Spleen (tissue), 13 donors: ENCODE measurements at places on chromosomes 7 and 10. TPM values are rescaled to one million over a fixed set of nuclear protein-coding genes. Genes with fewer than 3 reads are reported as not detected.

DNA sequence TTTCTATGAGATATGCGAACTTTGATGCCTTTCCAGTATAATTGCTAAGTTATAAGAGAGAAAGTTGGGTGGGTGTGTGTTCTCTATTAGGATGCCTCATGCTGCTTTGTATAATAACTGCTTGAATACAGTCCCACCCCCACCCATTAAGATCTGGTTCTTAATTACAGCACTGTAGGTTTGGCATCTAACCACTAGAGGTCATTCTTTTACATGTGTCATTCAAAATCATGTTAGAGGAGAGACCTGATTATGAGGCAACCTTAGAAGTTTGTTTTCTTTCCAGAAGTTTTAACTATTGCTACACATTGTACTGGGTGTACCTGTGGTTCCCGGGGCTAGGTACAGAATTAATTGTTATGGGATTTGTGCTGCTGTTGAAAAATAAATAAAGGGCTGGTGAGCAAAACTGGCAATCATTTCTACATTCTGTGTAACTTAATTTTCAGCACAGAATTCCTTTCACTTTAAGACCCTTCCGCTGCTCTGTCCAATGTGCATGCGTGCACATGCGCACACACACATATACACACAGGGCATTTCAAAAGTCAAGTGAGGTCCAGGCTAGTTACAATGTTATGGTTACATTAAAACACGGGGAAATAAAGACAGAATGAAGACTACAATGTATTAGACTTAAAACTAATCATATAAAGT lies 1156.3 kb downstream of the SORCS3 start:
- DNase-seq = no peak

Gene IKZF1
- total RNA-seq = 321 TPM

- DNase-seq = no peak
Observed at GRCh38 chr7:128666200-128666599, 5.9 kb upstream of the GARIN1A start.

DNA sequence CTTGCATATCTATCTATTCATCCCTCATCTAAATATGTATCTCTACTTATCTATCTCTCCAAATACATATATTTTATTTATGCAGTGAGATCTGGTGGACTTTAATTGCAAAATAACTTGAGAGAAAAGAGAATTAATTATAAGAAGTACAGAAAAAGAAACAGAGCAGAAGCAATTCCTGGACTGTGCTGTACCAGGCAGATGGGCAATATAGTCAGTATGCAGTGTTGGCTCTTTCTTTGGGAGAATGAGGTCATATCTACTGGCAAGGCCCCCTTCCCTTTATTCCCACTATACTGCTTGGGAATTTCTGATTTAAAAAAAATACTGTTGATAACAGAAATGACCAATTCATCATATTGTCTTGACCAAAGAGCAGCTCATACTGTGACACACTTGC lies 49.0 kb upstream of the TOMM7 start:
- no peak for DNase-seq

DNA sequence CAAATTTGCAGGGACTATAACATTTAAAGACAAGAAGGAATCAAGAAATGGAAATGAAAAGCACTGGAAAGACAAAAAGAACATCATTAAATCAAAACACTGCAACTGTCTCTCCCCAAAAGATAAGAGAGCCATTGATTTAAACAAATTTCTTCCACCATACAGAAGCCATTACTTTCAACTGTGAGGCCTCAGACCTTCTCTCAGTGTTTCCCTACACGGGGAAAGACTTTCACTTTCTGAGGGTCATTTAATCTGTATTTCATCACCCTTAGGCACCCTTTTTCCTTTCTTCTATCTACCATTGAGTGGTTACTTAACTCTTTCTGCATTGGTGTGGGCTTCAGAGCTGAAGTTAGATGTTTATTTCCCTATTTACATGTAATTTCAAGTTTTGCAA lies 47.5 kb downstream of the CCDC172 start:
- DNase-seq = no peak

Gene RBP4
- not detected for total RNA-seq

Gene TET1
- 3.0 TPM for total RNA-seq

Gene NUTM2B
- total RNA-seq = 2.7 TPM

DNA sequence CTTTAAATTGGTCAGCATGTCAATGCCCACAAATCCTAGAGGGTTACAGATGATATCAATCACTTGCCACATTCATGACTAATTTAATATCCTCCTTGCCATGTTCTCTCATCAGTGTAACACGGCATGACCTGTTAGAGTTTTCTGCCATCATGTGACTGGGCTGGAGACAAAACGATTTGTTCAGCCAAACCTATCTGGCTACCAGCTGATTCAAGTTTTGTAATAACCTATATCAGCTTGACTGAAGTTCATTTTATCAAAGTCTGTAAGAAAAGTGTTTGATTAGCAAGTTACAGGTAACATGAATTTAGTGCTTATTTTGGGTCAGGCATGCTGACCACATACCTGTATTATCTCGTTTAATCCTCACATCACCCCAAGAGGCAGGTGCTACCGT lies 25.7 kb downstream of the NEUROD6 start:
- DNase-seq = no peak

GRCh38 chr7:11206177-11206899 lies 232.7 kb downstream of the PHF14 start:
- DNase-seq = no peak

DNA sequence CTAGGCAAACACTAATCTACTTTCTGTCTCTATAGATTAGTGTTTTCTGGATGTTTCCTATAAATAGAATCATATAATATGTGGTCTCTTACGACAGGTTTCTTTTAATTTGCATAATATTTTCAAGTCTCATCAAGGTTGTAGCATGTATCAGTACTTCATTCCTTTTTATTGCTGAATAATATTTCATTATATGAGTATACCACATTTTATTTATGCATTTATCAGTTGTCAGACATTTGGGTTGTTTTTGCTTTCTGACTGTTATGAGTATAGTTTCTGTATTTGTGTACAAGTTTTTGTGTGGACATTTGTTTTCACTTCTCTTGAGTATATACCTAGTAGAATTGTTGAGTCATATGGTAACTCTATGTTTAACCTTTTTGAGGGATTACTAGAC lies 48.2 kb downstream of the SHOC2 start:
- DNase-seq = no peak

Gene PON1
- not detected for total RNA-seq

Gene LHFPL3
- total RNA-seq = 1.0 TPM

- DNase-seq = no peak
Observed at GRCh38 chr10:79335094-79335469, 12.2 kb upstream of the PPIF start.

DNA sequence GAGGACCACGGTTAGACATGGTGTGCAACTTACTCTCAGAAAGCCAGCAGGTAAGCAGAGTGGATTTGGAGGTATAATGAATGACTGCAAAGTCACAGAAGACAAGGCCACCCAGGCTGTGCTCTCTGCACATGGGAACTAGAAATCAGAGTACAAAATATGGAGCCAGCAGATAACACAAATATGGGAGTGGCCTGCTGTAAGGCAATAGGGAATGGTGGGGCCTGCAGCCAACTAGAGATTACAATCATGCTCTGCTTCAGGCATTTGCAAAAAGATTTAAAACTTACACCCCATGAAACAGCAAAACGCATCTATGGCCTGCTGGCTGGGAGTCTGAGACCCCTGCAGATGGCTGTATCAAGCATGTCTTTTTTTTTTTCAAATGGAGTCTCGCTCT lies 47.0 kb downstream of the RGS10 start:
- DNase-seq = no peak

- peak; percentile 76 for DNase-seq
Observed at GRCh38 chr7:149719050-149719899, 54.1 kb downstream of the ZNF467 start.

Gene TRIM50
- total RNA-seq = 0.70 TPM

- no peak for DNase-seq
Observed at GRCh38 chr10:77068969-77069368, 568.6 kb downstream of the KCNMA1 start.

- no peak for DNase-seq
Observed at GRCh38 chr10:31051703-31052102, 20.0 kb upstream of the ZNF438 start.

GRCh38 chr10:5234106-5234860 lies 37.6 kb downstream of the AKR1C4 start:
- DNase-seq = no peak

DNA sequence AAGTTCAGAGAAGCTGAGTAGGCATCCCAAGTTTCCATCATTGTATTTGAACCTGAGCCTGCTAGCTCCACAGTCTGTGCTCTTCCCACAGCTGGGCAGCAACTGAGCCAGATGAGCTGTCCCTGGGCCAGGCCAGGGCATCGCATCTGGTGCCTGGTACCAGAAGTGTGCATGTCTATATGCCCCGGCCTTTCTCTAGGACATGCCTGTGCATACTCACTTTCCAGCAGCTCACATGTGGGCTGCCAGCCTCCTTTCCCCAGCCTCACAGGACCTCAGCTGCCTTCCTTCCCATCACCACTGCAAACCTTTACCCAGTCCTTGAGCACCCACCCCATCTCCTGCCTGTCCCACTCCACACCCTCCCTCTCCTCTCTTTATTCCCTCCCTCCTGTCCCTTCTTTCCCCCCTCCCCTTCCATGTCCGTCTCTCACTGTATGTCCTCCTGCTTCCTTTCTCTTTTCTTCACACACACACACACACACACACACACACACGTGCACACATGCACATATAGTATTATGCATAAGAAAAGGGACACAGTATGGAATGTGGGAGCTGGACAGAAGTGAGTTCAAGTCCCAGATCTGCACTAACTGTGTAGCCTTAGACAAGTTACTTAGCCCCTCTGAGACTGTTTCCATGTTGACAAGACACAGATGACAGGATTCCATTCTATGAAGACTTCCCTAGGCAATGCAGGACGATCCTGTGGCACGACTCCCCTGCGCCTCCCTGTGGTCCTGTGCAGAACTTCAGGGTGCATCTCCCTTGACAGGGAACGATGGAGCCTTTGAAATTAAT lies 10.9 kb downstream of the CDHR1 start:
- DNase-seq = peak; percentile 88

Gene VWDE
- 0.70 TPM for total RNA-seq

- no peak for DNase-seq
Observed at GRCh38 chr10:95663496-95663895, 7.0 kb upstream of the ALDH18A1 start.

DNA sequence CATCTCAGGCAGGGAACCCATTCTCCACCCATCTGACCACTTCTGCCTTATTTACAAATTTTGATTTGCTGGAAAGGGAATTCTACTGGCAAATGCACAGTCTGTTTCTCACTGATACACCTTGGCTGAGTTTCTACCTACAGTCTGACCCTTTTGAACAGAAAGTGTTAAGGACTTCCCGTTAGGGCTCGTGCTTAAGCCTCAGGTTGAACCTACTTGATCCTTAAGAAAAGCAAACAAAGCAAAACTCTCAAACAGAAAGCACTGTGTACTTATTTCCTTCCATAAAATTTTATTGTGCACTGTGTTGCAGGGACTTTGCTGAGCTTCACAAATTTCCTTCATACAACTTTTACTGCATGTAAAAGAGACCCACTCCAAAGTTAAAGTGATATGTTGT lies 367.8 kb downstream of the NRG3 start:
- DNase-seq = no peak

GRCh38 chr10:77889277-77889903 lies 37.2 kb downstream of the DLG5 start:
- DNase-seq = no peak

GRCh38 chr10:94571528-94571927 lies 25.9 kb downstream of the HELLS start:
- DNase-seq = no peak

DNA sequence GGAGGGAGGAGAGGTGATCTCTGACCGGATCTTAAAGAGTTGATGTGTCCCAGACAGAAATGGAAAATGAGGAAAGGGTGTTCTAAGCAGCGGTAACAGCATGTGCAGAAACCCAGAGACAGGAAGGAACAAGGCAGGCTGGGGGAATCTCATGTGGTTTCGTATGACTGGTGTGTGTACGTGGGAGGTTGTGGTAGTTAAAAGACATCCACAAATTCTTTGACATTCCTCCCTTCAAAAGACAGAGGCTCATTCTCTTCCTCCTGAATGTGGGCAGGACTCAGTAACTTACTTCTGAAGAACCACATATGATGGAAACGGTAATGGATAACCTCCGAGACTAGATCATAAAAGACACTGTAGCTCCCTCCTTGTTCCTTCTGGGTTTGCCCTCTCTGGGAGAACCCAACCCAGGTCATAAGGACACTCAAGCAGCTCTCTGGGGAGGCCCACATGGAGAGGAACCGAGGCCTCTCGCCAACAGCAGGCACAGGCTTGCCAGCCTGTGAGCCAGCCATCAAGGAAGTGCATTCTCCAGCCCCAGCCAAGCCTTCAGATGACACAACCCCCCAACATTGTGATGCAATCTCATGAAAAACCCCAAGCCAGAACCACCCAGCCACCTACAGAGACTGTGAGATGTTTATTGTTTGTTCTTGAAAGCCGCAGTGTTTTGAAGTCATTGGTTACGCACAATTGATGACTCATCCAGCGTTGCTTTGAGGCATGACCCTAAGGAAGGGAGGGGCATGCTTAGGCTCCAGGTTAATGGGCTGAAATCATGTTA lies 116.0 kb downstream of the SLIT1 start:
- no peak for DNase-seq

DNA sequence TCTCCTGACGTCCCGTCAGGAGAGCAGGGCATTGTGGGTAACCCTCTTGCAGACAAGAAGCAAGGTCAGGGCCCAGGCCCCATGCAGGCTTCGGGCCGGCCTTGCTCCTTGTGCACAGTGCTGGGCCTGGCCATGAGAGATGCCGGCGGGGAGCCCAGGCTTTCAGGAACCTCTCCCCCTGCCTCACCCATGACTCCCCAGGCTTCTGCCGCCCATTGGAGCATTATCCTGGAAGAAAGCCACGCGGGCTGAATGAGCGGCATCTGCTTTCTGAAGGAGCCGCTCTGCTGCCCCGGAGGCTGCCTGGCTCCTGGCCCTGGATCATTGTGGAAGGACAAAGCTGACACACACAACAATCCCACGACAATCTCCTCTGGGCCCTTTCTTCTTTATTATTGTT lies 233.5 kb downstream of the TCF7L2 start:
- DNase-seq = no peak

- DNase-seq = no peak
Observed at GRCh38 chr10:92248566-92248965, 42.3 kb downstream of the CPEB3 start.

GRCh38 chr7:86094166-86094669 lies 549.5 kb upstream of the GRM3 start:
- no peak for DNase-seq

DNA sequence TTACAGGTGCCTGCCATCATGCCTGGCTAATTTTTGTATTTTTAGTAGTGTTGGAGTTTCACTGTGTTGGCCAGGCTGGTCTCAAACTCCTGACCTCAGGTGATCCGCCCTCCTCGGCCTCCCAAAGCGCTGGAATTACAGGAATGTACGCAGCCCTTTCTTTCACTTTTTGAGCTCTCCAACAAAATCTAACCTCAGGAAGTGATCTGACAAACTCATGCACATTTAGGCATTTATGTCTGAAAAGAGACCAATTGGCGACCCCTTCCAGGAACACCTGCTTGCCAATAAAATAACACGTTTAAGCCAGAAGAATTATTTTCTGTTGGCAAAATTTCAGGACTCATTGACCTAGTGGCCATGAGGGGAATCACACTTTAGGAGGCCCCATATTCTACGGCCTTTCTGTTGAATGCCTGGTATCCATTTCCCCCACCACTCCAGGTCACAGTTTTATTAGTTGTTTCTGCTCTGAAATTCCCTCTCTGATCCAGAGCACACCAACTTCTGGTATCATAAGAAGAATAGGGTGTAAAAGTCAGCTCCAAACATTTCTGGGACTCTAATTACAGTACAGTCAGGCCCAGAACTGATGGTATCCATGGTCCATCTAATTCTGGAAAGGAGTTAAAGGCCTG lies 65.8 kb upstream of the FRMD4A start:
- DNase-seq = no peak
